NCI-H774 (cell line): ENCODE measurements at places on chromosomes 6 and 20.

DNA sequence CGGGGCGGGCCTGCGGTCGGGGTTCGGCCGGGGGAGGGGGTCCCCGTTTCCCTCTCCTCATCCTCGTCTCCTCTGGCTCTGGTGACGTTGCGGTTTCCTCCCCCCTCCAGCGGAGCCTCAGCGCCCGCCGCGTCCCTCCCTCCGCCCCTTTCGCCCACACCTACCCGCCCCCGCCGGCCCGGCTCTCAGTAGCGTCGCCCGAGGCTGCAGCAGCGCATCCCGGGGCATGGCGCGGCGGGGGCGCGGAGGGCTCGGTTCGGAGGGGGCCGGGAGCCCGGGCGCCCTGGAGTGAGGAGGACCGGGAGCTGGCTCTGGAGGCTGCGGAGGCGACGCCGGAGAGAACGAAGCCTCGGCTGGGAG, at the start of gene DSE:
Gene DSE (plus strand): TSS at position 188 of the 360 bp plus-strand sequence. CDS start 28,304 bp downstream, outside the sequence.
- peak; percentile 50 for DNase-seq

DNA sequence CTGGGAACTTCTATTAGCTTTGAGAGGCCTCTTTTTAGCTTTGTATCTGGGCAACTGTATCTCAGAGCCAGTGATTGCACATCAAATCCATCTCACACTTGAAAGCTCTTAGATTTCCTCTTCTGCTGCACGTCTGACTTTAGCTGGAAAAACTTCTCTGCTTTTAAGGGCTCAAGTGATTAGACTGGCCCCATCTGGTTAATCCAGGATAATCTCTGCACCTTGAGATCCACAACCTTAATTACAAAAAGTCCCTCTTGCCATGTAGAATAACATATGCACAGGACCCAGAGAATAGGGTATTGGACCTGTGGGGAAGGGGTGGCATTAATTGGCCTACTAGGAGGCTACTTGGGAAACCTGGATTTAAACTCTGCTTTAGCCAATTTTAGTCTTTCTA, 24.2 kb downstream of the KLHL31 start:
- DNase-seq, result no peak

GRCh38 chr20:2700913-2701620, 8.5 kb downstream of the EBF4 start:
- no peak for DNase-seq

DNA sequence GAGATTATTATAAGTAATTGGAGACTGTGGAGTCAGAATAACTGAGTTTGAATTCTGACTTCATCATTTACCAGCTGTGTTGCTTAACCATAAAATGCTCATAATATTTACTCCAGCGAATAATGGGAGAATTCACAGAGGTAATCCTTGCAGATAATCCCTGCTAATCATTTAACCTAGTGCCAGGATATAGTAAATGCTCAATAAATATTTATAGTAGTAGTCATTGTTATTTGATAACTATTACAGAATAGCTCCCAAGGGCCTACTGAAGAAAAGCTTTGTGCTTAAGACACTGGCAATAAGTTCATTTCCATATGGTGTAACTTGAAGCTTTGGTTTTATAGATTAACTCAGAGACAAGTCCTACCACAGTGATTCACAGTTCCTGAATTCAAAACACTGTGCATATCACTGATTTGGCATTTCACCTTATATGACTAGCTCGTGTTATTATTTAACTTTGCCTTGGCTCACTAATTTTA, 208.8 kb upstream of the PLCB4 start:
- DNase-seq, result no peak

DNA sequence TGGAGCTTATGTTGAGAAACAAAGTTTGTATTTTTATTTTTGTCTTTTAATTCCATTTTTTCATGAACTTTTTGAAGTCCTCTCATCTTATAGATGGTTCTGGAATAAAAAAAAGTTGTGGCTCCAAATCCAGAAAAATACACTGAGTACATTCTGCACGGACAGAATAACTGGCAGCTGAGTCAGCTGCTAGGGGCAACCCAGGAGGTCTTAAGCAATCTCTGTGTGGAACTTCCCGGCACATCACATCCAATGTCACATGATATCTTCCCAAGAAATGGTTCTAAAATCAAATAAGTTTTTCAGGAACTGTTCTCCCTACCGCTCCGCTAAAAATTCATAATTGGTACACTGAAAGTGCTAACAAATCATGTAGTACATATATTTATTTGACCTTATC, 29.8 kb downstream of the SLC13A3 start:
- DNase-seq, result no peak

DNA sequence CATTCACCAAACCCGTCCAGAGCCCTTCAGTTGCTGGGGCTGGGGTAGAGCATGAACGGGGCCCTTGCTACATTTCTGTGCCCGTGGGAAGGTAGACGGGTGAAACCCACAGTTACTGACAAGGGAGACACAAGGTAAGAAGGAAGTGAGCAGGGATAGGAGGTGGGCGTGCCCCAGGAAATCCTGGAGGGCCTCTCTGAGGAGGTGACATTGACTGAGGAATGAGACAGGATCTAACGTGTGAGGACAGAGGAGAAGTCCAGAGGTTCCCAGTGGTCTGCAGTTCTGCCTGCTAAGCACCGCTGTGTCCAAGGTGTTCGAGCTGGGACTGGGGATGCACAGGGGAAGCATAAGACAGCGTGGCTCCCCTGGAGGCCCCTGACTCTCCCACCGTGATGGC, 378.8 kb downstream of the CDH4 start:
- DNase-seq, result no peak

DNA sequence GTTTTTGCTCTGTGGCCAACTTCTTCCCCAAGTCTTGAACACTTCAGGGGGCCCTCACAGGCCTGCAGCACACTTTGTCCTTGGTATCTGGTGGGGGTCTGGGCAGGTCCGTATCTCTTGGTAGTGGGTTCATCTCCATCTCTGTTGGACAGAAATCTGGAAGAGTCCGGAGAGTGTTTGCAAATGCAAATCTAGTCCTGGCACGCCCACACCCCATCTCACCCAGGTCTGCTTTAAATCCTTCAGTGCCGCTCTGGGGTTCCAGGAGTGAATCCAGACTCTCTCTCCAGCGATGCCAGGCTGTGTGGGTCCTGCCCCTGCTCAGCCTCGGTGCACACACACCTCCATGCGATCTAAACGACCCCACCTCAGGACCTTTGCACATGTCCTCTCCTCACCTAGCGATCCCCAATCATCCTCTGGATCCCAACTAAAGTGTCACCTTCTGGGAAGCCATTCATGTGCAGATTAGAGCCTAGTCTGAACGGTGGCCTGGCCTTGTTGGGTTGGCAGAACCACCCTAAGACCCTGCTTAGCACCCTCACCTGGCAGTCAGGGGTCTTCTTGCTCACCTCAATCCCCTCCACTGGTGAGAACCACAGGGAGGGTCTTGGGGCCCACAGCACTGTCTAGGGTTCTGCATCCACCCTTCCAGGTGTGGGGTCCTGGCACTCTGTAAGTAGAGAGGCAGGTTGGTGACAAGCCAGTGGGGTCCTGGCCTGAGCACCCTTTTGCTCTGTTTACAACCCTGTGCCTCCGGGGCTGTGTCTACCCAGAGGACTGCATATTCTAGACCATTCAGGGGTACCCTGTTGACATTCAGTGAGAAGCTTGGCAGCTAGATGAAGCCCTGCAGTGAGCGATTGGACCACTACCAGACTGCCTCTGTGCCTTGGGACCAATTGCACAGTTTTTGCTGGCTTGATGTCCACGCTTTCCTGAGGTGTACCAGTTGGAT, 100.8 kb downstream of the SYCP2 start:
- no peak for DNase-seq

- no peak for DNase-seq
Measured at GRCh38 chr6:109769213-109769612, 78.1 kb downstream of the FIG4 start.

DNA sequence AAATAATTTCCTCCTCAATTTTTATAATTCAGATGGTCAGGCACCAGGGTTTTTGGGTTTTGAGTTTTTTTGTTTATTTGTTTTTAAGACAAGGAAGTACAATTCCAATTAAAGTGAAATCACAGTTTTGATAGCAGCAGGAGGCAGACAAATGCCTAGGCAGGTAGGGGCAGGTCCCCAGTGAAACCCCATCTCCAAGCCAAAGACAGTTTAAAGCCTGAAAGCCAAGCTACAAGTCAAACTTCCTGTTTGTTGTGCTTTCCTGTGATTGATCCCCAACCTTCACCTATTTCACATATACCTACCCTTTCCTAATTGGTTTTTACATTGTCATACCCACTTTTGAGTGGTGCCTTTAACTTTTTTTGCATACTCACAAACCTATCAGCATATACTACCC, 149.6 kb downstream of the MOXD1 start:
- no peak for DNase-seq

GRCh38 chr6:107604549-107604948, 114.6 kb downstream of the SOBP start:
- DNase-seq, result no peak

DNA sequence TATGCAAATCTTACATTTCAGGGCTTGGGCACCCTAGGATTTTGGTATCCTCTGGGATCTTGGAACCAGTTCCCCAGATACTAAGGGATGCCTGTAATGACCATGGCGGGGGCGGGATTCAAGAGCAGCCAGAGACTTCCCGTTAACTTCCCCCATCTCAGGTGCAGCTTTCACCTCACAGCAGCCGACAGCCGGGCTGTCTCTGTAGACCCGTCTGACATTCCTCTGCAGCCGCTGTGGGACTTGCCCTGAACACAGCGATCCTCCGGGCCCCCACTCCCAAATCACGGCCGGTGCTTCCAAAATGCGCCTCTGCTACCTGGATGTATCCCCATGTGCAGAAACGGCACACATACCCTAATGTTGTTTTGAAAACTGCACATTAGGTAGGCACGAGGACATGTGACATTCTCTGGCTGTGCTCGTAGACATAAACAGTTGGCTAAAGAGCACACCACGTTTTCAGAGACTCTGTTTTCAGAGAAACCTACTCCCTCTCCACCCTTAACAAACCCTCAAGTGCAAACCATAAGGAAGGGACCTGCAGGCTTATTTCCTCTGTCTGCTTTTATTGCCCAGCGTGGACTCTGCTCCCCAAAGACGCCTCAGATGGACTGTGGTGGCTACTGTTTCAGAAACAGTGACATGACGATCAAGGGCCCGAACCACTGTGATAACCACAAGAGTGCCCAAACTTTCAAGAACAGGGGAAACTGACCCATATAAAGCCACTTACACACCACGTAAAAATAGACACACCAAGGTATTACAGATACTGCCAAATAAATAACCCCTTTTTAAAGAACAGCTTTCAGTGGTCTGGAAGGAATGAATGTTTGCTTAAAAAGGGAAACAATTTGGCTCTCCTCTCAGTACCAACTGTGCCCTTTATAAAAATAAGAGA, 72.9 kb upstream of the FOXC1 start:
- no peak for DNase-seq

DNA sequence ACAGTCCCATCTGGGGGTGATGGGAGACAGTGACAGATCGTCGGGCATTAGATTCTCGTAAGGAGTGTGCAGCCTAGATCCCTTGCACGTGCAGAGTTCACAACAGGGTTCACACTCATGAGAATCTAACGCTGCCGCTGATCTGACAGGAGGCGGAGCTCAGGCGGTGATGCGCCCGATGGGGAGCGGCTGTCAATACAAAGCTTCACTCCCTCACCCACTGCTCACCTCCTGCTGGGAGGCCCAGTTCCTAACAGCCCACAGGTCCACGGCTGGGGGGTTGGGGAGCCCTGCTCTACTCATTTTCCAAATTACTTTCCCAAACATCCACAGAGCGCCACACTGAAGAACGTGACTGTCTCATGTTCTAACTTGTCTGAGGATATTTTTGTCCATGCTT, 25.3 kb downstream of the CTCFL start:
- no peak for DNase-seq
